Cerebellum (tissue), 4 donors: ENCODE measurements at places on chromosomes 12 and 14.

DNA sequence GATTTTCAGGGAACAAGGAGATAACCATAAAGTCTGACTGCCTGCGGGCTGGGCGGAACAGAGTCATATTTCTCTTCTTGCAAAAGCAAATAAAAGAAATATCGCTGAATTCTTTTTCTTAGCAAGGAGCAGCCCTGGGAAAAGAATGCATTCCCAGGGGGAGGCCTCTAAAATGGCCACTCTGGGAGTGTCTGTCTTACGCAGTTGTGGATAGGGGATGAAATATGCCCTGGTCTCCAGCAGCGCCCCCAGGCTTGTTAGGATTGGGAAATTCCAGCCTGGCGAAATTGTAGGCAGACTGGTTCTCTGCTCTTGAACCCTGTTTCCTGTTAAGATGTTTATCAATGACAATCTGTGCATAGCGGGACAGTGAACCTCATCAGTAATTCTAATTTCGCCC, 40.5 kb downstream of the PCNX1 start:
- no peak for DNase-seq

DNA sequence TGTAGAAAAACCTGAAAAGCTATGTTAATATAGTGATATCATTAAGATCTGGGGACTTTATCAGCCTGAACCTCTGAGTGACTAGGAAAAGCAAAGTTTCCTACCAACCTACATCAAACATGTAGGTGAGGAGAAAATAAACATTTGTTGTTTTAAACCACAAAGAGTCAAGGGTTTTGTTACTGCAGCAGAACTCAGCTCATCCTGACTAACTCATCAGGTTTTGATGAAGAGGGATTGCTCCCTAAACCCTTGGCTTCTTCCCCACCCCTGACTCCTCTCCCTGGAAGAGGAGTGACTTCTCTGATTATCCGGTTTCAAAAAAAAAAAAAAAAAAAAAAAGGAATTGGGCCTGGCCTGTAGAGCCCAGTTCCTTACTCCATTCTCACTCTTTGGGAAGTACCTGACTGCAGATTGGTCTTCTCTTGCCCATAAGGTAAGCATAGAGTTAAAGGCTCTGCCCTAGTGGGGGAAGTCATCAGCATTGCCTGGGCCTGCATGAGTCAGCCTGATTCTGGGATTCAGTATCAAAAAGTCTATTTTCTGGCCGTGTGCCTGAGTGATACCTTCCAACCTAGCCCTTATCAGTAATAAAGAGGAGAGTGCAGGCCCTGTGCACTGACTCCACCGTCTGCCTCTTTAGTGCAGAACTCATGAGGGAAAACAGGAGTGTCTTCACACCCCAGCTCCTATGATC, 16.9 kb downstream of the BDKRB1 start:
- no peak for DNase-seq

DNA sequence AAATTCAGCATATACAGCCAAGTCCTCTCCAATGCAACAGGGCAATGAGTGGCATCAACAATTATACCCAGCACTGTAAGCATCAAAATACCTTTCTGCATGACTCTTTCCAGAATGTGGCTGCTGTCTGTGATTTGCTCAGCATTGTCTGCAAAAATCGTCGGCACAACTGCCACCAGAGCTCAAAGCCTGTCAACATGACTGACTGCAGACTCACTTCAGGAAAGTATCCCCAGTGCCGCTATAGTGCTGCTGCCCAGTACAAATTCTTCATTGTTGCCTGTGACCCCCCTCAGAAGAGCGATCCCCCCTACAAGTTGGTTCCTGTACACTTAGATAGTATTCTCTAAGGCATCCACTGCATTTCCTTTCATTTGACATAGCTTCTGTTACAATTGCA, 735 bp downstream of the RNASE6 start:
- DNase-seq, result no peak

DNA sequence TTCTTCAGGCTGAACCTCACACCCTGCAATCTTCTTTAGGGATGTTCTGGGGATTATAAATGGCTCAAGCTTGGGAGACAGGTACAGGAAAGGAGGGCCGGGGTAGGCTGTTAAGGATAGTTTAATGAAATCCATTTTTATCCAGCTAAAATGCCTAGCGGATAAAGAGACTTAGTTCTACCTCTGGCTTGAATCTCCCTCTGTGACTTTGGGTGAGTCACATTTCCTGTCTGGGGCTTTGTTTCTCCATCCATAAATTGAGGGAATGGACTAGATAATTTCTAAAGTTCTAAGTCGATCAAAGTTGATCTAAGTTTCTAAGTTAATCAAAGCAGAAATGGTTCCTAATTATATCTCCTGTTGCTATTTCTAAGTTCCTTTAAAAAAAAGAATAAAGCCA, 319.6 kb upstream of the E2F7 start:
- no peak for DNase-seq

DNA sequence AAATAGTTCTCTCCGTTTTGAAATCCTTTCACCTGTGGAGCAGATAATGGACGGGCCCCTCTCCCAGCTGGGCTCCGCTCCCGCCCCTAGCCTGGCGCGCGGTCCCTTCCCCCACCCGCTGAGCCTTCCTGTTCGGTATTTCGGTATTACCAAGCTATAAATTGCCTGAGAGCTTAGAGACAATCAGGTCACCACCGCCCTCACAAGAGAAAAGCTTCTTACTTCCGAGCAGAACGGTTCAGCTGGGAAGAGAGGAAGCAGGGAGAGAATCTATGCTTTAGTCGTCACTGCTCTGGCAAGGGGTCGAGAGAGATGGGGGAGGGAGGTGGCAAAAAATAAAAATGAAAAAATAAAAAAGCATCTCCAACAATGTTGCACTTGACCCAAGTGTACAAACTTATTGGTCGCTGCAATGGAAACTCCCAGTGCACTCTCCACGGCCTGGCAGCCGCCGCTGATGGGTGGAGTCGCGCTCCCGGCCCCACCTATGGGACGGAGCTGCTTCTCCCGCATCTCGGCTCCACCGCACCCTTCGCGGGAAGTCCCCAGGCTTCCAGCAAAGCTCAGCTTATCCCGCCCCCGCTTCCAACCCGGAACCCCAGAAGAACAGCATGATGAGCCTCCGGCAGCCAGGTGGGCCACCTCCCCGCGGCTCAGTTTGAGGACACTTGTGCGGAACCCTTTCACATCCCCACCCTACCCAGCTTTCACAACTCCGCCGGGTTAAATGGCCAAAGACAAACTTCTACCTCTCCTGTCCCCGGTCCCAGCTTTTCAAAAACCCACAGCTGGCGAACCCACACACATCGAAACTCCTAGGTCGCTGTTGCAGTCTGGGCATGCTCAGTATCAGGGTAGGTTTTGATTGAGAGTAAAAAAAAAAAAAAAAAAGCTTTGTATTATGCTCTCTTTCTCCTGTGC, 832 bp upstream of the SYT1 start:
- peak; percentile 77 for DNase-seq

DNA sequence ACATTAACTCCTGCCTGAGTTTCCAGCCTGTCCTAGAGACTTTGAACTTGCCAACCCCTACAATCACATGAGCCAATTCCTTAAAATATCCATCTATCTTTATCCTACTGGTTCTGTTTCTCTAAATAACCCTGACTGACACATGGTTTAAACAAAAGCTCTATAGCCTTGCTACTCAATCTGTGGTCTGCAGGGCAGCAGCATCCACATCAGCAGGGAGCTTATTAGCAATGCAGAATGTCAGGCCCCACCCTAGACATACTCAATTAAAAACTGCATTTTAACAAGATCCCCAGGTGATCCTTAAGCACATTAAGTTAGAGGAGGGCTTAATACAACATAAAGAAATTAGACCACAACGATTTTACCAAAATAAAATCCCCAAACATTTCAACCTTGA, 108.3 kb upstream of the CPSF6 start:
- no peak for DNase-seq

DNA sequence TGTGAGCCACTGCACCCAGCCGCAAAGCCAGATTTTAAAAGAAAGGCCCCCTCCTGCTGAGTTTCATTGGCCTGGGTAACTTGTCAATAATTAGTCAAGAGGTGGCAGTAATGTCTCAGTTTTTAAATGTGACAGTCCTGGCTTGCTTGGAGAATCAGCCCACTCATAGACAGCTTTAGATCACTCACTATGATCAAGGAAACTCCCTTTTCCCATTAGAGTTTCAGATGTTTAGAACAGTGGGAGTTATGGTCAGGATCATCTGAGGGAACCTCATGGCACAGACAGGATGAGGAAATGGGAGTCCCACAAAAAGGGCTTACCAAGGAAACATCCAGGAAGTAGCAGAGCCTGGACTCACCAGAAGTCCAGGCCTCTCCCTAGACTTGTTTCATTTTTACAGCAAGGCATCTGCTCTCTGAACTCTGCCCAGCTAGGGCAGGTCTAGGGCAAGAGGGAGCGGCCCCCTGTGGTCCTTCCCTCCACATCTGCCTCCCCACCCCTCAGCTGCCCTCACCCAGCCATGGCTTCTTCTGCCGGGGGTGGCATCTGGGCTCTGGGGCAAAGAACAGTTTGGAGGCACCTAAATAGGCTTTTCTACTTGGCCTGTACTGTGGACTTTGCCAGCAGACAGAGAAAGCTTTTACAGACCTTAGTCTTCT, 11.2 kb downstream of the BCL2L14 start:
- peak; percentile 33 for DNase-seq

GRCh38 chr14:52399921-52400595, 85.9 kb downstream of the PTGER2 start:
- no peak for DNase-seq

DNA sequence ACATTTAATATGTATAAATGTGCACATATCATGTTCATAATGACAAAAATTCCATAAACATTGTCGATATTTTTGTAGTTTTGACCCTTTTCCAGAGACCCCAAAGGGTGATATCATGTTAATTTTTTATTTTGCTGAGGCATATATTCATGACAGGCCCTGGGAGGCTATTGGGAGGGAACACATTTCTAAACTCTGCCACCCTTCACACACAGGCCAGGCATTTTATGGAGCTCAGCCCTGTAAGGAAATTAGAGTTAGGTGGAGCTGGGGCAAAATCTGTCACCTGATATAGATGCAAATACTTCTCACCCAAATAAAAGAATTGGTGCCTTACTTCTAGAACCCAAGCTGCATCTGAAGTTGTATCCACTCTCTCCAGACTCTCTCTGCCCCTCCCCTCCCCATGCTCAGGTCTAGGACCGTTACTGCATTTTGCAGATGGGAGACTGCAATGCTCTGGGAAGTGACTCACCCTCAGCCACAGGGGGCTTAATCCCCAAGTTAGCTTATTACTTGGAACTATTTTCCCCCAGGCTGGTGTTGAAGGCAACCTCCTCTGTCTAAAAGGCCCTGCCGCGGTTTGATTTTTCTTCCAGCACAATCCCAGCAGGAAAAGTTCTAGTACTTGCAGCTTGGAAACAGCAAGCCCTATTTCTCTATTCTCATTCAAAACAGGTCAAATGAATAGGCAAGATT, 238.9 kb downstream of the EMP1 start:
- DNase-seq, result no peak

DNA sequence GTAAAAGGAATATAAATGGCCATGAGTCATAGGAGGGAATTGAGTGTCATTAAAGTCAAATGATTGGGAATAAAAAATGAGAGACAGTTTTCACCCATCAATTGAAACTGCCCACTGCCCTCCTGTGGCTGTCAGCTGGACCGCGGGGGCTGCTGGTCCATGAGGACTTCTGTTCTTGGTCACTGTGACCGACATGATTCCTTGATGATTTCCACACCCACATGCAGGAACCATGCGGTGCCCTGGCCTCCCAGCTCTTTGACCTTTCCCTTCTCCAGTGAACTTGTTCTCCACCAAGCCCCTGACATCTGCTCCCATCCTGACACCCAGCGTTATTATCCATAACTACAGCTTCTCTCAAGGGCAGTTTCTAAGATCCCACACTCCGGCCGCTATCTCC, 48.4 kb downstream of the C12orf75 start:
- DNase-seq, result no peak

- no peak for DNase-seq
These were observed 70.4 kb downstream of the MOK start for GRCh38 chr14:102234331-102235264.

DNA sequence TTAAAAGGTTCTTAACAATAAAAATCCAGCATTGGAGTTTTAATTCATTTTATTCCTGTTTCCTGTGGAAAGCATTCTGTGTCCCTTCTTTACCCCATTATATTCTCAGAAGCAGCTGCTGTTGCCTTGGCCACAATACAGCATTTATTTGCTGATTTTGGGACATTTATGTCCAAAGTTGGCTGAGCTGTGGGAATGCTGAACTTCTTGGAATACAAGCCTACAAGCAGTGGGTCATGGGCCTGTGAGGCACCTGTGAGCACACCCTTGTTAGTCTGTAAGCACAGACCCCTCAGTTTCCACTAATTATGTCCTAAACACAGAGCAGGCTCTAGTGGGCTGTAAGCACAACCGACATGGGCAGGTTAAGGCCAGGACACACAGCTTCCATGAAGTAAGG, 122.2 kb upstream of the IGF1 start:
- no peak for DNase-seq

DNA sequence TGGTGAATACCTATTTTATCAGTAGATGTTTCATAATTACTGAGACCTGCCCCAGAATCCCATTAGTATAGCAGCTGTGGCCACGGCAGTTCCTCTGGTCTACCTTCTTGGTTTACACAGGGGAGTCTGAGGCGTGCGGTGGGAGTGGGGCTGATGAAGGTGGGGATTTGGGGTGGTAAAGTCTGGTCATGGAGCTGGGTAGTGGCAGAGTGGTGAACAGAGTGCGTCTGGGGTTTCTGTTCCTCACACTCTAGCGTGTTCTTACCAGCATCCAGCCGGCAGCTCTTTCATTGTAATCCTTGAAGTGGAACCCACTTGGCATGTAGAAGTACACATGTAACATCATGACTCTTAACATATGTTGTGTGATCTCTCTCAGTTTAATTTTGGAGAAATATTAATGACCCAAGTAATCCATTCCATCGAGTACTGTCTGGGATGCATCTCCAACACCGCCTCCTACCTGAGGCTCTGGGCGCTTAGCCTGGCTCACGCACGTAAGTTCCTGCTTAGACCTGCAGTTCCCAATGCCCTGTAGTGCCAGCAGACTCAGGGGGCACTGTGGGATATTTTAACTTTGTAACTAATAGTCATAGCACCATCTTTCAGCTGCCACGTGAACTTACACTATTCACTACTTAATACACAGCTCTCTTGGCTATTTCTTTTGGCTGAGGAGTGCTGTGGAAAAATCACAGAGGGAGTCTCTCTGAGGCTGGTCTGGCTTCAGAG, 7.9 kb upstream of the DNAH10 start:
- DNase-seq, result no peak

DNA sequence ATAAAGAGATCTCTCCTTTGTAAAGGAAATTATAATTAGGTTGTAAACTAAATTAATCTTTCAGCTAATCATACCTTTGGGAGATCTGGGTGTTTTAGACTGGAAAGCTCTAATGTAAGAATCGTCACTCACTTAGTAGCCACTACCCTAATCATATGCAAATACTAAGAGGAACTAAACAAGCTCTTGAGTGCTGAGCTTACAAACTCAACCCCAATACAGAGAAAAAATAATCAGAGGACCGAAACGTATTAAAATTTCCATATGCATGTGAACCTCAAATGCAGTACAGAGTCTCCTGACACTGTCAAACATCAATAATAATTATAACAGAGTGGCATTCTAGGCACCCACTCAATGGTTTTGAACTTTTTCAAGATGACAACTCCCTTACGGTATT, 235.3 kb upstream of the FOXN3 start:
- no peak for DNase-seq
